ENCODE measurements at places on chromosomes 2 and 18.

DNA sequence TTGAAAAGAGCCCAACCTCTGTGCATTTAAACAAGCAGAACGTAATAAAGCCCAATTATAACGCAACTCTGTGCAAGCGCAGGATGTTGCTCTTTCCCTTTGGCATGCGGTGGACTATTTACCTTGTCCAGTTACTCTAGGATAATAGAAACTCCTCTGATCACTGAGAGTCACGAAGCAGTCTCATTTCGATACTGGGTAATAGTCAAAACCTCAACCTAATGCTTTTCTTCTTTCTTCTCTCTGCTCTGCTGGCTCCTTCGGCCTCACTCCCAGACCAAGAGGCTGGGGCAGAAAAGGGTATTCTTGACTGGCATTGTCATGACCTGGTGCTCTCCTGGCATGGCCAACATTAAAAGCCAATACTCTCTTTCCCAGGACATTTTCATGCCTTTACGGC is 89.7 kb upstream of the GCFC2 start:
- DNase-seq = no peak

GRCh38 chr2:100800915-100801314 is 19.0 kb upstream of the NPAS2 start:
- DNase-seq = no peak

DNA sequence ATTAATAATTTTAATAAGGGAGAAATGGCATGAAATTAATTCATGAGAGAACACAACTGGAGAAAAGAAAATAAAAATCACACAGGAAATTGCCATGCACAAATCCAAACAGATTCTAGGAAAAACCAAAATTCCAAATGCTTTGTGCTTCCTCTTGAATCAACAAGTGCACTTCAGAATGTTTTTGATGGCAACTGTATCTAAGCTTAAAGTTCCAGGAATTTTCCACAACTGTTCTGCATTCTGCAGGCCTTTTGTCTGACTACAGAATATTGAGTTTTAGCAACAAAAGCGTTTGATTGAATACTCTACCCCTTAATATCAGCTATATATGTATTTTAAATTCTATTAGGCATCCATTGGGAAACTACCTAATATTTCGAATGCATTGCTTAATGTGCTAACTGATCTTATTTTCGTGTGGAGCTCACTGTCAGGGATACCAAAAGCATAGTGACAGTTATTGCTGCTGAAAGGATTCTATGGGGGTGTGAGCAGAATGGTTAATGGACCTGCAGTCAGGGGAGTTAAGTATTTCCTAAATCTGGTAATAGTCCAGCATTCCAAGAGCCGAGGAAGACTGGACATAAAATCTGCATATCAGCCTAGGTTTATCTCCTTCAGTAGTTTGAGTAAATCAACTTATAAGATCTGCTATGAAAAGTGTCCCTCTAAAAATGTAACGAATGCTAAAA is 482.7 kb upstream of the POU3F3 start:
- DNase-seq = no peak

- DNase-seq = no peak
These were observed 44.7 kb downstream of the SOX11 start for GRCh38 chr2:5736886-5737285.

DNA sequence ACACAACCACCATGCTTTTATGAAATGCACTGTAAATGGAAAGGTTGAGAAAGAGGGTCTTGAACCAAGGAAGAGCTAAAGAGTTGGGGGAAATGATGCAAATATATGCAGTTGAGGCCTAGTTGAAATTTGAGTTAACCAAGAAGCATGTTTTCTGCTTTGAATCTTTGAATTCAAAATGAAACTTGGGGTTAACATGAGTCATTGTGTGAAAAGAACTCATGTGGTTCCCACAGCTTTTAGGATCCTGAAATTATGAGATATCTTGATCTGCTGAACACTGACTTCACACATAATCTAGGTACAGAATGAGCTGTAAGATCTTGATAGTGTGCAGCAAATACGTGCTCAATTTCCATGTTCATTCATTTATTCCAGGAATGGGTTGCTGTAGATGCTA is 422.9 kb upstream of the TRIB2 start:
- DNase-seq = no peak

DNA sequence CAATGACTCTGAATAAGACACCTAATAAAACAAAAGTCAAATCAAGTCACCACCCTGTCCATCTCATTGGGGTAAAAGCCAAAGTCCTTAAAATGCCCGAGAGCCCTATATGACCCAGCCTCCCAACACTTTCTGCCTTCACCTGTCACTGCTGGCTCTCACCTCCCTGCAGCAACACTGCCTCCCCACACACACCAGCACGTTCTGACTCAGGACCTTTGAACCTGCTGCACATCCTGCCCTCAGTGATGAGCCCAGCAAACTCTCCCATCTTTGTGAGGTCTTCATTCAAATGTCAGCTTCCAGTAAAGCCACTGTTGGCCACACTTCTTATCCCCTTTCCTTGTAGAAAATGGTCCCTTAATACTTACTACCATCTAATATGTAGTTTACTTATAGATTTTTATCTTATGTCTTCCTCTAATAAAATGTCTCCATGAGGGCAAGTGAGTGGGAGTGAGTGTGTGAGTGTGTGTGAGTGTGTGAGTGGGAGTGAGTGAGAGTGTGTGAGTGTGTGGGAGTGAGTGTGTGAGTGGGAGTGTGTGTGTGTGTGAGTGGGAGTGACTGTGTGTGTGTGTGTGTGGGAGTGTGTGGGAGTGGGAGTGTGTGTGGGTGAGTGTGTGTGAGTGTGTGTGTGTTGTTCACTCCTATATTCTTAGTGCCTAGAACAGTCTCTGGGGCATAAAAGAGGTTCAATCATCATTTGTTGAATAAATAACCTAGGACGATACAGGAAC is 504.7 kb downstream of the EIPR1 start:
- no peak for DNase-seq

DNA sequence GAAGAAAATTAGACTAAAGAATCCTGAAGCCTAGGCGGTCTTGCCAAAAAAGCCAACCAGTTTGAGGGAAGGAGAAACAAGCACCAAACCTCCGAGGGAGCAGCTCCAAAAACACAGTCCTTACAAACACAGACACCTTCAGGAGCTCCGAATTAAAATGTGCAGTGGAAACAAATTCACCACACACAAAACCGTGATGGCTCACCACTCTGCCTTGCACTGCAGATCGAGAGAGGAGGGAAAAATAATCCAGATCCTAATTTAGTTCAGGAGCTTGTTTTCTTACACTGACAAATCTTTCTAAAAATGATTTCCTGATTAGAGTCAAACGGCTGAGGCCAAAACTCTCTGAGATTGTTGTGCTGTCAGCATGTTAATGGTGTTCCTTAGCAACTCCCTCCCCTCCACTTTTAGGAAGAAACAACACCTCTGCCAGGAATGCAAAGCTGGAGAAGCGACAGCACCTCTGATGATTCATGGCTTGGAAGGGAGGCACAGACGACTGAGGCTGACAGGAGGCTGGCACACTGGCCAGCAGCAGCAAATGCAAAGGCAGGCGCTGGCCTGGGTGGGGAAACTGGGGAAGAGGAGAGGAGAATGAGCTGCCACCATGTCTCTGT is 249.4 kb upstream of the KLHL29 start:
- no peak for DNase-seq

DNA sequence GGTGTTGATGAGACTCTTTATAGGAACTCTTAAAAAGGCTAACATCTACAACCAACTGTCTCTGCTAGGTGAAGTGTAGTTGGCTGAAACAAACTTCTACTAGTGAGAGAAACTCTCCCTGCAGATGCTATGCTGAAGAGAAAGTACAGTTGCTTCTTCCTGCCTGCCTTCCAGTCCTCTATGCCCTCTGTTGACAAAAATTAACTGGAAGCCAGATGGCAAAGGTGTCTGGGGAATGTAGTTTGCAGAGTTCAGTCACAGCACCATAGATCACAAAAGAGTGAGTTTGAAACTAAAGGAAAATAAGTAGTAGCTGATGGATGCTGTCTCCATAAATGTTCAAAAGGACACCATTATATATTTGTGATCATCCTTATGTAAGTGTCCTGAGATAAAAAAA is 958.8 kb upstream of the NRXN1 start:
- no peak for DNase-seq

GRCh38 chr2:85865539-85866164 is 23.1 kb downstream of the ST3GAL5 start:
- DNase-seq = no peak

- DNase-seq = no peak
These were observed 39.8 kb downstream of the NUP35 start for GRCh38 chr2:183163821-183164649.

DNA sequence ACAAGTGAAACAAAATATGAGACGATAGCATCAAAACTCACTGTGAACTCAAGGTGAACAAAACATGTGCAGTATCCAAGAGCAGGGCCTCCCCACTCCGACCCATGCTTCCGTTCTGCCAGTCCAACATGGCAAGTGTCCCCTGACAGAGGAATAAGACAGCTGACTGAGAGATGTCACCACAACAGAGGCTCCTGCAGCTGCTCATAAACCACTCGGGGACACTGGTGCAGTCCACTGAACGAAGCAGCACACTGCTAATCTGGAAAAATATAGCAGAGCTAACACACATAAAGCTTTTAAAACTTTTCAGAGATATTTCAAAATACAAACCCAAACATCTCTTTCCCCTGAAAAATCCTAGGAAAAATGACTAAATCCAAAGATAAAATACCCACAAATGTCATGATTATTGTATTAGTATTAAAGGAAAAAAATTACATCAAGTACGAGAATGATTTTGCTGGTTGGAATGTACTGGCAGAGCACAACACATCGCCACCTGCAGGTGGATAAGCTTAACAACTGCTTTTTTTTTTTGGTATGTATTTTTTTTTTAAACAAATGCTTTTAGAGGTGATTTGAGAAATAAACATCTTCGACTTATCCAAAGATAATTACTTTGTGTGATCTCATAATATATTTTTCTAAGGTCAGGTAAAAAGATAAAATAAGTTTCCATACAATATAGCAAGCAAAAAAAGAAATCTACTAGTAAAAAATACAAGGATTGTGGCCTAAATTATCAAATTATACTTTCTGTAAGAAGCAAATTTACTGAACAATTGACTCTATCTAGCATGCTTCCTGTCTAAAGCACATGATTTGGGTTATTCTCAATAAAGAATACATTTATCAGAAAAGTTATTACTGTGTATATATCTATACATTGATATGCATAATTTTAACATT is 18.6 kb downstream of the THADA start:
- DNase-seq = no peak

GRCh38 chr2:161122772-161123530 is 37.3 kb upstream of the TANK start:
- no peak for DNase-seq

- no peak for DNase-seq
These were observed 84.3 kb downstream of the FEZ2 start for GRCh38 chr2:36513661-36514060.

- DNase-seq = no peak
These were observed 21.4 kb downstream of the TNFRSF11A start for GRCh38 chr18:62346333-62347088.

GRCh38 chr2:240045098-240045497 is 8.2 kb downstream of the OR6B3 start:
- no peak for DNase-seq

DNA sequence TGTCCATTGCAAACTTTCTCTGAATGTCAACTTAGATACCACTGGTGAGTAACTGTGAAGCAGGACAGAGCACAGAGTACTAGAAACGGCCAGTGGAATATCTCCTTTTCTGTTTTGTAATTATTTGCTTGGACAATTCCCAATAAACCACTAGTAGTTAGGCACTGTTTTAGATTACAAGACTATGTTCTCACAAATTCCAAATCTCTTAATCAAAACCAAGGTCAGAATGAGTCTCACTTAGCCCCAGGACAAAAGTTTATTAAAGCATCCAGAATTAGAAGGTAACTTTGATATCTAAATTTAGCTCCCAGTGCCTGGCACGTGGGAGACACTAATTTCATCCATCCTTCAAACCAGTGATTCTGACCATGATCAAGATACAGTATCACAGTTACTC is 89.0 kb downstream of the ZNF521 start:
- DNase-seq = no peak

GRCh38 chr2:16908656-16909055 is 243.0 kb upstream of the CYRIA start:
- DNase-seq = no peak

GRCh38 chr2:18516112-18516511 is 44.3 kb downstream of the RDH14 start:
- no peak for DNase-seq

DNA sequence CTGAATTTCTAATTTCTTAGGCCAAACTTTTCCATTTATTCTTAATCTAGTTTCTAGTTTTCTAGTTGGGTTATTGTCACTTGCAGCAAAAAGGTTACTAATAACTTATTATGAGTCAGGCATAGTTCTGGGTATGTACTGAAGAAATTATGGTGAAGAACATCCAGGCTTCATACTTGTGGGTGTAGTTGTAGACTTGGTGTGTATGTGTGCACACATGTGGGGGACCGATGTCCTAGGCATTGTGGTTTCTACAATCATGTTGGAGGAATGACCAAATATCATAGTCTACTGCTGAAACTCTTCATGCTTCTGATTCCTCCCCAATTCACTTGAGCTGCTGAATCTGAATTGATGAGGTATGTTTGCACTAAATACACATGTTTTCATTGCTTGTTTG is 141.2 kb downstream of the PMAIP1 start:
- no peak for DNase-seq

DNA sequence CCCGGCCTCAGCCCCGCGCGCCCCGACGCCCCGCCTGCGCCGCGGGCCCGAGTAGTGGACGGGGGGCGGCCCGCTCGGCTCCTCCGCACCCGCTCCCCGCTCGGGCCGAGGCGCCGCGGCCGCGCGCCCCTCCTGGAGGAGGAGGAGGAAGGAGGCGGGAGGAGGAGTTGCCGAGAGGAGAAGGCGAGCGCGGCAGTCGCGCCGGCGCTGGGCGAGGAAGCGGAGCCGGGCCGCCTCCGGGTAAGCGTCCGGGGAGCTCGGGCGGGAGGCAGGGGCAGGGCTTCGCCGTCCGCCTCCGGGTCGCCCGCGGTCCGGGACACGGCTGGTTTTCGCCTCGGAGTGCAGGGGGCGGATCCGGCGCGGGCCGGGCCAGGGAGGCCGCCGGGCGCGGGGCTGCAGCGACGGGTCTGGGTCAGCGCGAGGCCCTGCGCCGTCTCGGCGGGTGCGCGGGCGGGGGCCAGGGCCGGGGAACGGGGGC is at the start of gene SOCS6:
TSS of gene SOCS6 (plus strand) at position 195 of the 478 bp plus-strand sequence. CDS start 35,624 bp downstream, outside the sequence.
- no peak for DNase-seq

GRCh38 chr18:48989304-48990303 is 38.8 kb upstream of the SMAD7 start:
- no peak for DNase-seq

DNA sequence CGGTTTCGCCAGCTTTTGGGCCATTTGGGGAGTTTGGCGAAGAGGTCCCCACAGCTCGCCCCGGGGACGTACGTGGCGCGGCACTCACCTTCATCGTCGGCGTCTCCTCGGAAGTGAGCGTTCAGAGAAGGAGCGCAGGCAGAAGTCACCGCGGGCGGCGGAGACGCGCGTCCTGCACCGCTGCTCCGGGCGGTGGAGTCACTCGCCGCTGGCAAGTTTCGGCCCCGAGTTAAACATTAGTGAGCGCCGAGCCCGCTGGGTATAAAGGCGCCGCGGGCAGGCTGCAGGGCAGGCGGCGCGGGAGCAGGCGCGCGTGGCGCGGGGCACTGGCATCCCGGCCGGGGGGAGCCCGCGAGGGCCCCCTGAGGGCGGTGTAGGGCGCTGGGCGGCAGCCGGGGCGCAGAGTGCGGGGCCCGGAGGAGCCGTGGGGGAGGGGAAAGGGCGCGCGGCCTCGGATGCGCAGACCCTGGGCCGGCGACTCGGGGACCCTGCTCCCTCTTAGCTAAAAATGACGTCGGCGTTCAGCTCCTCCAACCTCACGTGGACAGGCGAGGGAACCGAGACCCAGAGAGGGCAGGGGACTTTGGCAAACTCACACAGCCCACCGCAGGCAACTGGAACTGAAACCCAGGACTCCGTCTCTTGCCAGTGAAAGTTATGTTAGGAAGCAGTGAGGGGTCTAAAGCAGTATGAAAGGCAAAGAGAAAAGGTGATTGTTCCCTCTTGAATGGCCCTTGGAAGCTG is at the start of gene DPP4:
TSS of gene DPP4 (minus strand) at position 328 of the 744 bp plus-strand sequence. CDS start at position 94, 234 bp downstream.
- DNase-seq = peak; percentile 15

Measured in stimulated activated CD8-positive, alpha-beta memory T cell treated with anti-CD3 and anti-CD28 coated beads, Interleukin-15, amount 100 ng/mL, for 24 hours (primary cell).